ENCODE measurements at places on chromosomes 5 and 9.

GRCh38 chr9:9410736-9411135, 1202.1 kb downstream of the PTPRD start:
- DNase-seq, result no peak

DNA sequence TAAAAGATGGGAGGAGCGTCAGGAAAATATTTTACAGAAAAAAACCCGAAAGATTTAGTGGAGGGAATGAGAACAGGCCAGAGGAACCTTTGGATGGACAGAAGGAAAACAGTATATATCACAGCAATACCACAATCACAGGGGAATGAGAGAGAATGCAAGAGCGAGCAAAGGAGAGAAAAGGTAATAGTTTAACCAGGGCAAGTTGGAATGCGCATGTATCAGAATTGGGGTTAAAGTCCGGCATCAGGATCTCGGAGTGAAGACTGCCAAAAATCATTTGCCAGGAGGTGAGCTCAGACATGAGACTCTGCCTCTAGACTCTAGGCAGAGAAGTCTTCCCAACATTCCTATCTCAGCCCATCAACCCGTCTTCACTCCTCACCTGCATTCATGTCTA, 36.8 kb downstream of the PCDHGC5 start:
- DNase-seq, result no peak

DNA sequence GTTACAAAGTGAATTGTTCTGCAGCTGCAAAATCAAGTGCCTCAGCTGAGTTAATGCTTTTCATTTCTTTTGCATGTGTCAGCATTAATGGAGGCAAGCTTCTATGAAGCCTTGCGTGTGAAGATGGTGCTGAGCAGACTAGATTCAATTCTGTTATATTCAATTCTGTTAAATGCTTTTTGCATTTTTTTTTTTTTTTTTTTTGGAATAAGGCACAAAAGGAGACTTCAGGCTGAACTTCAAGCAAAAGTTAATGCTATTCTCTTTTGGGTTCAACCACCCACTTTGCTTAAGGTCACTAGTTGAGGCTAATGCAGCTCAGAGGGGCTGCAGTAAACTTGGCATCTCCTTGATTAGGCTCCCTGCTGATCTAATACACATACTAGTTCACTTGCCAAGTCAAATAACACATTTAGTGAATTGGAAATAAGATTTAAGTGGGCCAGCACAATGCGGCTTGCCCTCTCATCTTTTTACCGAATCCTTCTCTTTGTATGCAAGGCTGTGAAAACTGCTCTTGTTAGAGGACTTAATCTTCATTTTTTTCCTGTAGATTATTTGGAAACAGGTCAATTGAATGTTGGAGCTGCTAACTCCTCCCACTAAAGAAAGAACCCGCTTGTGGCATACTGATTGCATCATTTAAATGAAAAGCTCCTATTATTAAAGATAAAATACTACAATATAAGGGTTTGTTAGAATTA, 1020.2 kb downstream of the NR2F1-AS1 start:
- peak; percentile 52 for DNase-seq

GRCh38 chr9:87517732-87518131, 20.1 kb downstream of the DAPK1 start:
- no peak for DNase-seq

DNA sequence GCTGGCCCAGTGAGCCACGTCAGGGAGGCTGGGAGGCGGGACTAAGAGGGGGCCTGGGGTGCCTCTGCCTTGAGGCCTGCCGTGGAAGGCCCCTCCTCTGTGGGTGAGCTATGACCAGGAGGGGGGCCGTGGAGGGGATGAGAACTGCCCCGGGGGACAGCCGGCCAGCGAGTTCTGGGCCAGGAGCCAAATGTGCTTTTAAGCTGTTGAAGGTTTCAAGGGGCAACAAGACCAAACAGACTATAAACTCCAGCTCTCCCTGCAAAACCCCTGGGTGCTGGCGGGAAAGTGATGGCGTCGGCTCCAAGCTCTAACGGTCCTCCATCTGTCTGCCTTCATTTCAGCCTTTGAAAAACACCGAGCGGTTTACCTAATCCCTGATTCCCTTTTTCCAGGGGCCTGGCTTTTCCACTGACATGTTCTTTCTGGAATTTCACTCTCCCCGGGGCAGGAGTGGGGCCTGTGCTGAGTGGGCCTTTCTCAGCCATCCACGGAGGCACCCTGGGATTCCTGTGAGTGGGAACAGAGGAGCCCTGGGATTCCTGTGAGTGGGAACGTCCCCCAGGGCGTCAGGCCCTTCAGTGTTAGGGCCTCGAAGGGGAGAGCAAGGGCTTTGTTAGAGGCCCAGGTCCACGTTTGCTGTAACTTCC, 65.6 kb downstream of the COL5A1 start:
- peak; percentile 21 for DNase-seq

DNA sequence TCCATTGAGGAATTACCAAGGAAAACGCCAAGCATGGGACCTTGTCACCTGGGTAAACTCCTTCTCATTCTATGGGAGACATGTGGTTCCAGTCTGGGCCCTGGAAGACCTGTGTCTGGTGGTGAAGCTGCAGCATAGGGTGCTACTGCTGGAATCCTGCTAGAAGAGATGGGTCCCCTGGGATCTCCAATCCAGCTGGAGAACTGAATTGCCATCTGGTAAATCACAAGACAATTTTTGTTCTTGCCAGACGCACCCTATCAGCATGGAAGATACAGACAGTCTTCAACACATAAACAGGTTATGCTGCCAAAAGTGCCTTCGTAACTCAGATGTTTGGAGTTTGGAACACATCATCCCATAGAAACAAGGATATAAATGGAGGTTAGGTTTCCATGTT, 424.0 kb upstream of the BRINP1 start:
- DNase-seq, result no peak

DNA sequence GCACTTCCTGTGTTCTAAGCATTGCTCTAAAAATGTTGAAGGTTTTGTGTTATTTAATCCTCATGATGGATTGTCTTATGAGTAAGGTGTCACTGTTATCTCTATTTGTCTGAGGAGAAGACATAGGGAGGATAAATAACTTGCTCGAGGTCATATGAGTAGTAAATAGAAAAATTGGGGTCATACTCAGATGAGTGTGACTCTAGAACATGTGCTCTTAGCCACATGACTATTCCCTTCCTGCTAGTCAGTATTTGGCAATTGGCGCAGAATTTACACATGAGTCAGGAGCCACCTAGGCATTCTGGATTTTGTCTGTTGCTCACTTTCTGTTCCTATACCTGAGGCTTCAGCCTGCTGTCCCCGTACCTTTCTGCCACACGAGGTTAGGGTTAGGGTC, 234.6 kb upstream of the CD180 start:
- no peak for DNase-seq

- no peak for DNase-seq
Observed at GRCh38 chr5:118875131-118875530, 113.2 kb downstream of the DTWD2 start.

DNA sequence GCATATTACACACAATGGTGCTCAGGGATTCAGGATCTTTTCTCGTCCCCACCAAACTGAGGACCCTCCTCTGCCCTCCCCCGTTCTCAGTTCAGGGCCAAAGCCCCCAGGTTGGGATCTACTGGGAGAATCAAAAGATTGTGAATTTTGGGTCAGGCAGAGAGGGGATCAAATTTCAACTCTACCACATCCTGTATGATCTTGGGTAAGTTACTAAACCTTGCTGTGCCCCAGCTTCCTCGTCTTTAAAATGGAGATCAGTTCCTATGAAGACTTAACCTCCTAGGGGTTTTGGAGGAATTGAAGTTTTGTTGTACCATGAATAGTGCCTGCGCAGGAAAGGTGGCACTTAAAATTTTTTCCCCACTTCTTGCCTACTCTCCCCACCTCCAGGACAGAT, 62.4 kb downstream of the RAI14 start:
- DNase-seq, result no peak

- no peak for DNase-seq
Observed at GRCh38 chr5:155753943-155754581, 572.9 kb upstream of the SGCD start.

DNA sequence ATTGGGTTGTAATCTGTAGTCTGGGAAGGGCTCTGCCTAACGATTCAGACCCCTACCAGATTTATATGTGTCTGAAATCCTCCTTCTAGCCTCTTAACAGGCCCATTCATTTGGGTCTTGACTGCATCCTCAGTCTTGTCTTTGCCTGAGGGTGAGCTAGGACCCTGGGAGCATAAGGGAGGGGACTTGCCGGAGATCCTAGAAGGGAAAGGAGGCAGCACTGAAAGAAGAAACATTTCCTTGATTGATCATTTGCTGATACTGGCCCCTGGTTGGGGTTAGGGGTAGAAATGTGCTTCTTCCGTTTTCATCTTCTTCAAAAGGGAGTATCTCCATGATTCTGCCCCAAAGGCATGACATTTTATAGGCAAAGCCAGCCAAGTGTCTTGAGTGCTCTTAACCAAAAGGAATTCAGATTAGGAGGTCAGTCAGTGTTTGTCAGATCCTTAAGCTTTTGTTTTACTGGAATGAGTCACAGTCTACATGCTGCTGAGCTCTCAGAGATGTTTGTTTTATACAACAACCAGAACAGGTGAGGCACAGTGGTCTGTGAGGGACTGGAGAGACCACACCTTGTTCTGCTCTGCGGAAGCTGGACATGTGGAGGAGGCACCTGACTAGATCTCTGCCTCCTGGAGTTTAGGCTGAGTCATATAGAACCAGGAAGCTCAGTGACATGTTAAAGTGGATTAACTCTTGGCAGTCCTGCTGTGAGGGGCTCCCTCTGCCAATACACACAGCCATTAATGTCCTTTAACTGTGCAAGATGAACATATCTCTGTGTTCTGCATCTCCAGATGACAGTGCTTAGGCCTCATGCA, 37.7 kb downstream of the PCDHAC2 start:
- DNase-seq, result no peak

GRCh38 chr9:35348109-35348508, 141.8 kb upstream of the RUSC2 start:
- DNase-seq, result no peak

Measured in AG09309 (cell line).